ENCODE measurements at places on chromosomes 3 and 15.
A peak's percentile ranks its signal among the peaks of the same experiment; 100 is the strongest.

DNA sequence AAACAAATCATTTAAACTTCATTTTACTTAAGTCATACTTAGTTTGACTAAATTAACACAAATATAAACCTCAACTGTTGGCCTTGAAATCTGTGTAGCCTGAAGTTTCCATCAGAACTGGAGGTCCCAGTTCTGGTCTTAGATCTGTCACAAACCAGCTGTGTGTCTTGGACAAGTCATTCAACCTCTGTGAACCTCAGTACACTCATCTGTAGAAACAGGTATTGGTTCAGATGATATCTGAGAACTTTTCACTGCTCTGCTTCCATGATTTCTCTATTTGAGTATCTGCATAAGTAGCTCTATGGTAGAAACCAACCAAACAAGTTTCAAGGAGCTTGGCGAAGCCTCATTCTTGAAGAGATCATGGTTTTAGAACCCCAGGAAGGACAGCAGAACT, 60.4 kb upstream of the SLC2A2 start:
- DNase-seq, result no peak

GRCh38 chr3:14553871-14554270, 13.7 kb upstream of the GRIP2 start:
- DNase-seq, result peak; percentile 60

DNA sequence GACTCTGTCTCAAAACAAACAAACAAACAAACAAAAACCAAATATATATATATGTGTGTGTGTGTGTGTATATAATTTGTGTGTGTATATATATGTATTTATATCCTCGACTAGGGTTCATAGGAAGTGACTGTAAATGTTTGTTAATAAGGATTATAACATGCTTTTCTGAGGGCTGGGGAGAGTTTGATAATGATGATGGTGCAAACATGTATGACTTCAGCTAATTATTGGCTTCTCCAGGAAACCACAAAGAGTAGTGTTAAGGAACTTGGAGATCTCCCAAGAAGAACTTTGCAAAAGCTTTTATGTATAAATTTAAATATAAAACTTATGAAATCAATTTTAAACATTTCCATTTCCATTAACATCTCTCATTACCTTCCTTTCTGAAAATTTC, 3.9 kb upstream of the OPA1 start:
- DNase-seq, result no peak

- DNase-seq, result no peak
Measured at GRCh38 chr3:98592345-98592935, 971 bp downstream of the CPOX start.

- no peak for DNase-seq
Measured at GRCh38 chr3:183123891-183124290, 24.6 kb upstream of the MCCC1 start.

DNA sequence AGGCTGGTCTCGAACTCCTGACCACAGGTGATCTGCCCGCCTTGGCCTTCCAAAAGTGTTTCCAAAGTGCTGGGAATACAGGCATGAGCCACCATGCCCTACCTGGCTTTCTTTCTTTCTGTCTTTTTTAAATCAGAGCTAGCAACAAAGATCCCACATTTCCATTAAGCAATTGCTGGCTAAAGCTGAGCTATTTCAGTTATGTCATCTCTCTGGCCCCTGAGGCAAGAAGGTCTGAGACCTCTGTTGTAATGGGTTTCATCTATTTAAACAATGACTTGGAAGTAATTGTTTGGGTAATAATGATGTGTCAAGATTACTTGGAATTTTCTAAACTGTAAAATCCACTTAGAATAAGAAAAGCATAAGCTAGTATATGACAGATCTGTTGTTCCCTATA, 30.2 kb upstream of the CRBN start:
- no peak for DNase-seq

GRCh38 chr15:76310475-76311099, 682 bp downstream of the ETFA start:
- peak; percentile 80 for DNase-seq

GRCh38 chr3:66938338-66938963, 59.7 kb upstream of the KBTBD8 start:
- DNase-seq, result peak; percentile 58

GRCh38 chr3:71369701-71370391, 213.7 kb downstream of the FOXP1 start:
- DNase-seq, result no peak

DNA sequence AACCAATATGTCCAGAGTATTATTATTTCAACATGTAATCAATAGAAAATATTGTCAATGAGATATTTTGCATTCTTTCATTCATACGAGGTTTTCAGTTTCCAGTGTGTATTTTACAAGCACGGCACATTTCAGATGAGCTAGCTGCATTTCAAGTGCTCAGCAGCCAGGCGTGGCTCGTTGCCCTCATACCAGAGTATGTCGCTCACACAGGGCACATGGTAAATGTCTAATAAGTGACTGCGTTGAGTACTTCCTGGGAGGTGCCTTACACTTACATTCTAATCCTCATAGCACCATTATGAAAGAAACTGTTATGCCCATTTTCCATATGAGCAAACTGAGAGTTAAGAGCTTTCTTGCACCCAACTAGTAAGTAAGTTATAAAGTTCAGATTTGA, 47.4 kb downstream of the TMEM266 start:
- no peak for DNase-seq

DNA sequence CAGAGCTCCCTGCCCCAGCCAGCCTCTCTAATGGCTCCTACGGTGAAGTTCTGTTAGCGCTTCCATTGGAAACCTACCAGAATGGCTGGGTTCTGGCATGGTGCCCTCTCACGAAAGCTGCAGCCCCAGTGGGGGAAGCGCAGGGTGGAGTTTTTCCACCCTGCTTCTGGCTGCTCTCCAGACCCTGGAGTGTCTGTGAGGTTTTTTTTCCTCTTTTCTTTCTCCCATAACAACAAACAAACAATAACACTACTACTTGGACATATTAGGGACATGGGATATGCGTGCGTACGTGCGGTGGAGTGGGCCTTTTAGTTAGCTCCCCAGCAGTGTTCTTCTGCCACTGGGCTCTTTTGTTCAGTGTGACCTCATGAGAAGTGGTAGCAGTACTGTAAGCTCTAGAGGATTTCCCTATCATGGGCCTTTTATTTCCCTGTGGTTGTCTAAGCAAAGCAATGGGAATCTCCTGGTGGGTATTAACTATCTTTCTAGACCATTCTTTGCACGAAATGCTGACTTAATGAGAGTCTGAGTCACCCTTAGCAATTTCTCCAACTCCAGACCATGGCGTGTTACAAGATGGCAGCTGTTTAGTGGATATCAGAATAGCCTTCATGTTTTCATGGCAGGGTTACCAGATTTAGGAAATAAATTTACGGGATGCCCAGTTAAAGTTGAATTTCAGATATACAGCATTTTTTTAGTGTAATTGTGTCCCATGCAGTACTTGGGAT, 161.9 kb downstream of the FNDC3B start:
- no peak for DNase-seq

DNA sequence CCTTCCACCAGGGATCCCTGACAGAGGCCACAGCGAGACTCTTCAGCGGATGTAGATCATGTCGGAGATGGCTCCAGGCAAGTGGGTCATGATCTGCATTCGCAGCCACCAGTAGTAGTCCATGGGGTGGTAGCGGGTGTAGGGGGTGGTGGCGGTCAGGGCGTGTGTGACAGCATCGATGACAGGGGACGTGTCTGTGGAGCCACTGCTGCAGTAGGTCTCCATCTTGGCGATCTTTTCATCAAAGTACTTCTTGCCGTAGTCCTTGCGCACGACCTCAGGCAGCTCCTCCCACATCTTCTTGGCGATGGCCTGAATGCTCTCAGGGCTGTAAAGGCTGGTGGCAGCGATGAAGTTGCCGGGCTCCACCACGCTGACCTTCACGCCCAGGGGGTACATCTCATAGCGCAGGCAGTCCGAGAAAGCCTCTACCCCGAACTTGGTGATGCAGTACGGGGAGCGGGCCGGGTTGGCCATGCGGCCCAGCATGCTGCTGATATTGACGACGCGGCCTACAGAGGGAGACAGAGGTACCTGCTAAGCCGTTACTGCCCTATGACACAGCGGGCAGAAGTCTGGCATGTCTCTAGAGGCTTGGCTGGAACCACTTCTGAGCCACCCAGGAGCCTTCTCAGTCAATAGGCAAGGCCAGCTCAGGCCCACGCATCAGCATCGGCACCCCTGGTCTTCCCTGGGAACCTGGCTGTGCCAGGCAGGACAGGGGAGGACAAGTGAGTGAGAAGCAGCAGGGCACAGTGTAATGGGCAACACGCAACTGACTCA, 43.7 kb downstream of the BDH1 start:
- DNase-seq, result no peak

- DNase-seq, result no peak
Measured at GRCh38 chr15:52002351-52002750, 16.7 kb upstream of the MAPK6 start.

GRCh38 chr3:15831927-15832326, 34.1 kb upstream of the ANKRD28 start:
- DNase-seq, result no peak

DNA sequence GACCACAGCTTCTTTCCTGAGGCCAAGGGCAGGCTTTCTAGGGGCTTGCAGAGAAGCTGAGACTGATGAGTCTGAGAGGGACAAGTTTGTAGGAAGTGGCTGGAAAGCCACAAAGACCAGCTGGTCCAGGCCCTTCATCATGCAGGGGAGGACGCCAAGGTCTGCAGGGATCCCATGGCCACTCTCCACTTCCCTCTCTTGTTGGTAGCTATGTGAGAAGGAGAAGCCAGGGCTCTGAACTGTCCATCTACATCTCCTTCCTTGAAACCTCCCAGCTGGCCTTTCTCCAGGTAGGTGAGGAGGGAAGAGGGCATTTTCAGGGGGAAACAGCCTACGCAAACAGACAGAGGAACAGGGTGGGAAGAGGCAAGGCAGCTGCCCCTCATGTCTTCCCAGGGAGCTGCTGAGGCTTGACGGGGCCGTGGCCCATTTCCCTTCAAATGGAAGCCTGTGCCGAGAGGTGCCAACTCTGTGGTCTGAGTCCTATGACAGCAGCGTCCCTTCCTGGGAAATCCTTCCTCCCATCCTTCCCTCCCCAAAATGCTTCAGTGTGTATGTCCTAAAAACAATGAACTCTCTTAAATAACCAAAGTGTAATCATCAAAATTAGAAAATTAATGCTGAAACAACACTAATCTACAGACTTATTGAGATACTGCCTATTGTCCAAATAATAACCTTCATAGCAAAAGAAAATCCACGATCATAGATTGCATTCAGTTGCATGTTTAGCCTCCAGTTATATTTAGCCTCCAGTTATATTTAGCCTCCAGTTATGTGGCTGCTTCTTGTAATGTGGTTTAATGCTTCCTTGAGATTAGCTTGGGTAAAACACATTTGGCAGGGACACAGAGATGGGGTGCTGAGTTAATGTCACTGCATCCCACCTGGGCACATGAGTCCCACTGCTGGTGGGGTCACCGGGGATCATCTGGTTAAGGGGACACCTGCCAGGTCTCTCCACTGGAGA, 36.0 kb downstream of the GNB5 start:
- DNase-seq, result no peak

DNA sequence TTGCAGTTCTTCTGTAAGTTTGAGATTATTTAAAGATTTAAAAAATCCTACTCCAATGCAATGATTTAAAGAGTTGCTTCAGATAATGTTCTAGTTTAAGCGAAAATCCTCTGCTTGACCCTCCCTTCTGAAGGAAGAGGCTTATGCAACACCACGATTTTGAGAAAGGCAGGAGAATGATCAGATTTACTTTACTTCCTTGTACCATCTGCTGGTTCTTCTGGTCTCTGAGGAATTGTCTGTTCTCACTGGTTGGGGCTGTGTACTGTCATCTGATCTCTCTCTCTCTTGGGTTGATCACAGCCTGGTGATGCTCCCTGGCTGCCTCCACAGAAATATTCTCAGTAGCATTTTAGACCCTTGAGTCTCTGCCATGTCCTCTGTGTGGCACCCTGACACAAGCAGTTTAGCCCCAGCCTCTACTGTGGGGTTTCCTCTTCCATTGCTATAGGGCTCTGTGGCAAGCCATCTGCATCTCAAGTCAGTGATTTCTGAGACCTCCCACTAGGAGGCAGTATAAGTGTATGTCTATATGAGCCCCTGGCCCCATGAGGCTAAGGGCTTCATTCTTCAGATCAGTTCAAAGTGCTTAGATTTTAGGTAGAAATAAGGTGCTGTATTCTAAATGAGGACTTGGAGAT, 50.8 kb upstream of the PLAAT1 start:
- DNase-seq, result peak; percentile 44

All from KBM-7 (cell line).